Caco-2 (cell line): ENCODE measurements at places on chromosomes 1 and 21.

GRCh38 chr1:76254104-76255030 lies 179.8 kb downstream of the ST6GALNAC3 start:
- no peak overlapping the region for H3K27ac ChIP-seq
- H3K27me3 ChIP-seq: no peaks in the 10 kb centered on the region
- H3K4me3 ChIP-seq: no peak overlapping the region
- DNase-seq: no peak
- no peaks in the 10 kb centered on the region for H3K36me3 ChIP-seq
- H3K4me1 ChIP-seq: no peaks in the 10 kb centered on the region

DNA sequence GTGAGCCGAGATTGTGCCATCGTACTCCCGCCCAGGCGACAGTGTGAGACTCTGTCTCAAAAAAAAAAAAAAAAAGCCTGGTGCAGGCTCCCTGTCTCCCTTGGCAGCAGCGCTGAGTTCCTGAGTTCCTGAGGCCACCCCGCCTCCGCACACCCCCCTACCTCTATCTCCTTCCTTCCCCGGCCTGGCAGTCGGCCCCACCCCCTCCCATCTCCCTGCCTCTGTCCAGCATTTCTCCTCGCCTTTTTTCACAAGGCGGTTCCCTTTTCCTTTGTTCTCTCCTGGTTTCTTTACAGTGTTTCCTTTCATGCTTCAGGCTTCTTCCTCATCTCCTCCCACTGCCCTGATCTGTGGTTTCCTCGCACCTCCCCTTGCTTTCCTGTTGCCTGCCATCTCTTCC lies 2.7 kb downstream of the RORC start:
- no peaks in the 10 kb centered on the region for H3K36me3 ChIP-seq
- no peaks in the 10 kb centered on the region for H3K4me1 ChIP-seq
- H3K27ac ChIP-seq: no peak overlapping the region
- no peak for DNase-seq
- no peaks in the 10 kb centered on the region; the same call in 1 of the 2 replicates for H3K27me3 ChIP-seq
- no peak overlapping the region for H3K4me3 ChIP-seq

GRCh38 chr1:4468386-4468785 lies 186.0 kb upstream of the AJAP1 start:
- H3K27ac ChIP-seq: no peak overlapping the region
- H3K4me3 ChIP-seq: no peak overlapping the region
- H3K36me3 ChIP-seq: no peaks in the 10 kb centered on the region
- no peaks in the 10 kb centered on the region for H3K27me3 ChIP-seq

- H3K4me1 ChIP-seq: no peaks in the 10 kb centered on the region
- H3K36me3 ChIP-seq: no peaks in the 10 kb centered on the region
- no peaks in the 10 kb centered on the region for H3K27me3 ChIP-seq
- no peak overlapping the region for H3K27ac ChIP-seq
These were observed 18.4 kb upstream of the FOXO6 start for GRCh38 chr1:41342774-41343355.

DNA sequence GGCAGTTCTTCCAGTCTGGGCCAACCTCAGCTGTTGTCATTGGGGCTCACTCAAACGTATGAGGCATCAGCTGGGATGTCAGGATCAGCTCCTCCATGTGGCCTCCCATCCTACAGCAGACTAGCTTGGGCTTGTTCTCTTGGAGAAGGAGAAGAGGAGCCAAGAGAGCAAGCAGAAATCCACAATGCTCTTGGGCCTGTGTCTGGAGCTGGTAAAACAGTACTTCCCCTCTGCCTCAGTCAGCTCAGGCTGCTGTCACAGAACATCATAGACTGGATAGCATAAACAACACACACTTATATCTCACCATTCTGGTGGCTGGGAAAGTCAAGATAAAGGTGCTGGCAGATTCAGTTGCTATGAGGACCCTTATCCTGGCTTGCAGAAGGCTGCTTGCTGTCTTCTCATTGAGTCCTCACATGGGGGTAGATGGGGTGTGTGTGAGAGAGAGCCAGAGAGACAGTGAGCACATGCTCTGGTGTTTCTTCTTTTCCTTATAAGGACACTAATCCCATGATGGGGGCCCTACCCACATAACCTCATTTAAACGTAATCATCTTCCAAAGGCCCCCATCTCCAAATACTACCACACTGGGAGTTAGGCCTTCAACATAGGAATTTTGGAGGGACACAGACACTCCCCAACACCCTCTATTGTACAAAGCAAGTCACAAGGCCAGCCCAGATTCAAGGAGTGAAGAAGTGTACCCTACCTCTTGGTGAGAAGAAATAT lies 16.3 kb upstream of the DNAJC6 start:
- no peaks in the 10 kb centered on the region for H3K4me1 ChIP-seq
- no peak overlapping the region for H3K27ac ChIP-seq
- H3K4me3 ChIP-seq: no peak overlapping the region

DNA sequence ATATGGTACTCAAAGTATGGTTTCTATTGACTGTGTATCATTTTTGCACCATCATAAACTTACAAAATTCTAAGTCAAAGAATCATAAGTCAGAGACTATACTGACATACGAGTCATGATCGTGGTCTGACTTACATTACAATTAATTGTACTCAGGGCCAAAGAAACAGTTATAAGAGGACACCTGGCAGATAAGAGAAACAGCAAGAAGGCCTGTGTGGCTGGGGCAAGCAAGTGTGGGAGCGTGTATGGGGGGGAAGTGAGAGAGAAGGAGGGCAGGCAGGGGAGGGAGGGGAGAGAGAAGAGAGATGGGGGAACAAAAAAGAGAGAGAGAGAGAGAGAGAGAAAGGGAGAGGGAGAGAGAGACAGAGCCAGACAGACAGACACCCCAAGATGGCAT lies 70.9 kb downstream of the RERE start:
- H3K36me3 ChIP-seq: no peaks in the 10 kb centered on the region; the same call in 1 of the 2 replicates
- no peaks in the 10 kb centered on the region for H3K27me3 ChIP-seq
- peaks cover 41% of the 10 kb centered on the region for H3K4me1 ChIP-seq
- H3K27ac ChIP-seq: peak overlapping the region; percentile 88
- no peak for DNase-seq
- no peak overlapping the region for H3K4me3 ChIP-seq

- no peak for DNase-seq
- H3K36me3 ChIP-seq: no peaks in the 10 kb centered on the region
- no peak overlapping the region for H3K27ac ChIP-seq
- H3K4me3 ChIP-seq: no peak overlapping the region
These were observed 37.4 kb downstream of the UBE4B start for GRCh38 chr1:10070206-10070605.

DNA sequence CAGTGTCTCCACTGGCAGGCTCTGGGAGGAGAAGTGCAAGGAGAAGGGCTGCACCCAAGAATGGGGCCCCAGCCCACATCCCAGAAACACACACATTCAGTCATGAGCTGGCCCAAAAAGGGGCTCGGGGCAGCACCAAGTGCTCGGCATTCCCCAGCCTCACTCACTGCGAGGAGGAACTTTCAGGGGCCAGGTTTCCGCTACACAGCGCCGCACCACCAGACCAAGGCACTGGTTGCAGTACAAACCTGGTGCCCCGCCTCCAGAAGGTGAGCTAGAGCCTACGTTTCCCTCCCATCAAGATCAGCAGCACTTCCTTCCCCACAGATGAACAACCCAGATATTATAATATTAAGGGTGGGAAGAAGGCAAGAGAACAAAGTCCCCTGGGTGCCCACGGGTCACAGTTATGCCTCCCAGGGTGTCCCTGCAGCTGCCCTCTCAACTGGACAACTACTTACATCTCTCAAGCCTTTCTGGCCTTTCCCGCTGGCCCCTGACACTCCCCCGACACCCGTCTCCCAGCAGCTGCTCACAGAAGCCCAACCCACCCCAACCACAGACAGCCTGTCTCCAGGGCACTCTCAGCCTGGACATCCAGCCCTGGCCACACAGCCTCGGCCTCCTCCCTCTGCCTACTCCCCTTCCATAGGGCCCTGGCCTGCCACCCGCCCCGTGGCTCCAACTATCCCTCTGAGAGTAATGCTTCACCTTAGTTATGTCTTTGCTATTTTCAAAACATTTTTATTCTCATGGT lies 3.8 kb downstream of the PBXIP1 start:
- no peaks in the 10 kb centered on the region for H3K36me3 ChIP-seq
- no peak for DNase-seq
- H3K4me3 ChIP-seq: no peak overlapping the region
- peaks cover 7% of the 10 kb centered on the region for H3K4me1 ChIP-seq
- no peak overlapping the region for H3K27ac ChIP-seq

DNA sequence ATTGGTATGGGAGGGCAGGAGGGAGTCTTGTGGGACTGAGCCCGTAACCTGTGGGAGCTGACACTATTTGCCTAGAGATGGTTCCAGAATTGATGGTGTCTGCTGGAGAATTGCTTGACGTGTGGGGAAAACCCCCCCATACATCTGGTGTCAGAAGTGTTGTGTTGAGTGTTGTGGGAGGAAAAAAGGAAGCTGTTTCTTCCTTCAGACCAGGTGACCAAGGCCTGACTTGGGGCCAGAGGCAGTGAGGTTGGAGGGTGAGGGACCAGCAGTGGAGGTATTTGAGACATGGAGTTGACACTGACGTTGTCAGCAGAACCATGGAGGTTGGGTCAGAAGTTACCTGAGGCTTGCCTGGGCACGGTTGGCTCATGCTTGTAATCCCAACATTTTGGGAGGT lies 8.3 kb downstream of the SHISAL2A start:
- H3K27ac ChIP-seq: no peak overlapping the region
- H3K4me3 ChIP-seq: no peak overlapping the region
- H3K36me3 ChIP-seq: no peaks in the 10 kb centered on the region
- no peaks in the 10 kb centered on the region for H3K27me3 ChIP-seq
- no peaks in the 10 kb centered on the region for H3K4me1 ChIP-seq
- no peak for DNase-seq

GRCh38 chr1:23416964-23417363 lies 7.6 kb downstream of the TCEA3 start:
- H3K27ac ChIP-seq: no peak overlapping the region
- H3K4me1 ChIP-seq: no peaks in the 10 kb centered on the region
- H3K36me3 ChIP-seq: no peaks in the 10 kb centered on the region
- H3K27me3 ChIP-seq: no peaks in the 10 kb centered on the region
- no peak overlapping the region for H3K4me3 ChIP-seq

DNA sequence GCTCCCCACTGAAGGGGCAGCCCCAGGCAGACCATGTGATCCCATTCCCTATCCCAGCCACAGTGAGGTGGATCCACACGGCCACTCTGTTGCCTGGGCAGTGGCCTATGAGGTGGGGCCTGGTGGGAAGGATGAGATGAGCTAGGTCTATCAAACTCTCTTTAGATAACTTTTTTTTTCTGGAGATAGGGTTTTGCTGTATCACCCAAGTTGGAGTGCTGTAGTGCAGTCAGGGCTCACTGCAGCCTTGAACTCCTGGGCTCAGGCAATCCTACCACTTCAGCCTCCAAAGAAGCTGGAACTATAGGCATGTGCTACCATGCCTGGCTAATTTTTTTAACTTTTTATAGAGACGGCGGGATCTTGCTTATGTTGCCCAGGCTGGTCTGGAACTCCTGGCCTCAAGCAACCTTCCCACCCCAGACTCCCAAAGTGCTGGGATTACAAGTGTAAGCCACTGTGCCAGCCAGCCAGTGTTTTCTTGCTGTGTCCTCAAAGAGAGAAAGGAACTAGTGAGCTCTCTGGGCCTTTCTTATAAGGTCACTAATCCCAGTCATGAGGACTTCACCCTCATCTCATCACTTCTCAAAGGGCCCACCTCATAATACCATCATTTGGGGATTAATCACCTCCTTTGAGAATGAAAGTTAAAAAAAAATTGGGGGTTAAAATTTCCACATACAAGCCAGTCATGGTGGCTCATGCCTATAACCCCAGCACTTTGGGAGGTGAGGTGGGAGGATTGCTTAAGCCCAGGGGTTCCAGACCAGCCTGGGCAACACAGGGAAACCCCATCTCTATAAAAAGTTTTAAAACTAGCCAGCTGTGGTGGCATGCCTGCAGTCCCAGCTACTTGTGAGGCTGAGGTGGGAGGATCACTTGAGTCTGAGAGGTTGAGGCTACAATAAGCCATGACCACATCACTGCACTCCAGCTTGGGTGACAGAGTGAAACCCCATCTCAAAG lies 36.6 kb downstream of the H3-3A start:
- no peak overlapping the region for H3K27ac ChIP-seq
- no peak overlapping the region for H3K4me3 ChIP-seq
- no peak for DNase-seq

GRCh38 chr1:10629816-10630571 lies 155.2 kb downstream of the PEX14 start:
- H3K4me1 ChIP-seq: no peaks in the 10 kb centered on the region
- H3K27me3 ChIP-seq: no peaks in the 10 kb centered on the region
- peak; percentile 19 for DNase-seq

- no peaks in the 10 kb centered on the region for H3K36me3 ChIP-seq
- peak overlapping the region; percentile 65 for H3K27ac ChIP-seq
- H3K4me3 ChIP-seq: no peak overlapping the region
- DNase-seq: peak; percentile 5
- peaks cover 11% of the 10 kb centered on the region for H3K4me1 ChIP-seq
These were observed 56.5 kb upstream of the BMP8A start for GRCh38 chr1:39434797-39435395.

GRCh38 chr1:2388004-2388913 lies 3.1 kb downstream of the MORN1 start:
- H3K27ac ChIP-seq: no peak overlapping the region
- DNase-seq: no peak
- H3K36me3 ChIP-seq: no peaks in the 10 kb centered on the region; the same call in 1 of the 2 replicates
- peaks cover 6% of the 10 kb centered on the region; the same call in 1 of the 2 replicates for H3K4me1 ChIP-seq
- H3K4me3 ChIP-seq: no peak overlapping the region
- H3K27me3 ChIP-seq: no peaks in the 10 kb centered on the region

- no peak overlapping the region for H3K4me3 ChIP-seq
- no peaks in the 10 kb centered on the region for H3K36me3 ChIP-seq
- H3K27me3 ChIP-seq: no peaks in the 10 kb centered on the region
These were observed 47.9 kb downstream of the MACO1 start for GRCh38 chr1:25478633-25479032.

DNA sequence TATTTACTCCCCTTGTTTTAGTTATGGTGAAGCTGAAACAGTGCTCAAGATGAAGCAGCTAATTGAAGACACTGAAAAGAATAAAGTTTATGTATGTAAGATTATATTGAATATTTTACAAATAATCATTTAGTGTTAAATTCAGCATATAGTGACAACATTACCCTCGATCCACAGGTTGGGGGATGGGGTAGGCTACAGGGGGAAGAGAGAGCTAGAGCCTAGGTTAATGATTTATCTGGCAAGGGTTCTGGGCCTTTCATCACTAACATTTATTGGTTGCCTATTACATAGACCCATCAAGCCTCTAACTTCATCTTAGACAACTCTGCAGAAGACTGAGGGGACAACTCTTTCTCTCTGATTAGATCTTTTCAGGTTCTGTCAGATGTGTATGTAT lies 21.3 kb downstream of the ZCCHC17 start:
- no peak overlapping the region for H3K27ac ChIP-seq
- no peak overlapping the region for H3K4me3 ChIP-seq
- no peak for DNase-seq
- no peaks in the 10 kb centered on the region for H3K27me3 ChIP-seq
- no peaks in the 10 kb centered on the region for H3K36me3 ChIP-seq

- peaks cover 10% of the 10 kb centered on the region for H3K4me1 ChIP-seq
- peak within 1 kb of the TSS; percentile 95 for H3K27ac ChIP-seq
- H3K36me3 ChIP-seq: no peaks in the 10 kb centered on the region; the same call in 1 of the 2 replicates
- no peaks in the 10 kb centered on the region for H3K27me3 ChIP-seq
- peak; percentile 74 for DNase-seq
- H3K4me3 ChIP-seq: peak within 1 kb of the TSS; percentile 85
These were observed at the start of the genes HSF2BP and RRP1B for GRCh38 chr21:43659136-43660000. TSS of gene HSF2BP (minus strand) at chr21:43659488. CDS start at chr21:43658096, 1,392 bp downstream. TSS of gene RRP1B (plus strand) at chr21:43659560. CDS start at chr21:43659665, 105 bp downstream.
